Naive thymus-derived CD4-positive, alpha-beta T cell (primary cell): ENCODE measurements at places on chromosomes 6 and 20. TPM values are rescaled to one million over a fixed set of nuclear protein-coding genes. Genes with fewer than 3 reads are reported as not detected.

GRCh38 chr6:82080767-82081166 lies 166.8 kb downstream of the IBTK start:
- DNase-seq, result no peak

Gene PROKR2
- polyA plus RNA-seq, result not detected

Gene RSPH9
- polyA plus RNA-seq, result 1.1 TPM

DNA sequence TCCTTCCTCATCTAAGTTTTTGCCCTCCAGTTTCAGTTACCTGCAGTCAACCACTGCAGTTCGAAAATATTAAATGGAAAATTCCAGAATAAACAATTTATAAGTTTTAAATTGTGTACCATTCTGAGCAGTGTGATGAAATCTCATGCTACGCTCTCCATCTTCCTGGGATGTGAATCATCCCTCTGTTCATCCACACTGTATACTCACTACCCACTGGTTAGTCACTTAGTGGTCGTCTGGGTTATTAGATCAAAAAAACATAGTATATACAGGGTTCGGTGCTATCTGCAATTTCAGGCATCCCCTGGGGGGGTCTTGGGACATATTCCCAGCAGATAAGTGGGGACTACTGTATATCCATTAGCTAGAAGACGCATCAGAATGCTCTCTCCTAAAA lies 151.9 kb upstream of the SLC22A16 start:
- DNase-seq, result no peak

DNA sequence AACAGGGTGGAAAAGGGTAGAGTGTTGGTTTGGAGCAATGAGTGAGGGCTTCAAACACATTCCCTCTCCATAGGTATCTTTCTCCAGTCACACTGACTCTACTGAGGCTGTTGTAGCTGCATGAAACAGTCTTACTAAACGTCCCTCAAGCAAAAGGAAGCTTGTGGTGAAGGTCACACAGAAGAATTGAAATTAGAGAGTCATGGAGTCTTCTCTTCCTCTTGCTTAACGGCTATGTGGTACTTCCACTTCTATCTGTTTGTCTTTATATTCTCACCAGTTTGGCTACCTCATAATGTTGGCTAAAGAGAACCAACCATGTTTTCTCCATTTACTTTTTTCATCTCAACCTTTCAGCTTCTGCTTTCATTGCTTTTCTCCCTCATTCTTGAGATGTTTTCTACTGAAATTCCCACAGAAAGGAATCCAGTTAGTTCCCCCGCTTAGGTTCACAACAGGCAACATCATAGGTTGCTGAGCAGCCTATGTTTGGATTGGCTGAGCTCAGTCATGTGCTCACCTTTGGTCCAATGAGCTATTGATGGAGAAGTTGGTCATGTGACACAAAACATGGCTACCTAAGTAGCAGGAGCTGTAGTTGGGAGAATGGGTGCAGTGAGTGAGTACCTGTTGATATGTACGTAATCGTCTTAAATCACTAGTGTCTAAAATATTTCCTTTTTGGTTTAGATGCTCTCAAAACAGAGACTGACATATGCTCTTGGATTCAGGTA lies 99.8 kb downstream of the SNAP25 start:
- no peak for DNase-seq

GRCh38 chr6:26123675-26123946 lies 36.4 kb downstream of the HFE start:
- DNase-seq, result no peak

DNA sequence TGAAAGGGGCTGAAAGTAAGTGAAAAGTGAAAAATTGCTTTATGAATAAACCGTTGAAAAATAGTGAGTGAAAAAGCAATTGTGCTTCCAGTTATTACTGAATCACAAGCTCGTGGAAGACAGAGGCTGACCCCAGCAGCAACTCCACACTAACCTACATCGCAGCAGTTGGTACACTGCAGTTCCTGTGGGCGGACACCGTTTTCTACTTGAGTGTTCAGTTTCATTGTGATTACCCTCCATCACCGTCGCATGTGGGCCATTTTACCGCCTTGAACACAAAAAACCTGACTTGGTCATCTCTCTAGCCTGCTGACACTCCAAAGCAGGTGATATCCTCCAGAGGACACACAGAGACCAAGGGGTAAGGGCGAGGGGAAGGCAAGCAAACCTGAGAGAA lies 28.4 kb downstream of the PRDM1 start:
- no peak for DNase-seq

DNA sequence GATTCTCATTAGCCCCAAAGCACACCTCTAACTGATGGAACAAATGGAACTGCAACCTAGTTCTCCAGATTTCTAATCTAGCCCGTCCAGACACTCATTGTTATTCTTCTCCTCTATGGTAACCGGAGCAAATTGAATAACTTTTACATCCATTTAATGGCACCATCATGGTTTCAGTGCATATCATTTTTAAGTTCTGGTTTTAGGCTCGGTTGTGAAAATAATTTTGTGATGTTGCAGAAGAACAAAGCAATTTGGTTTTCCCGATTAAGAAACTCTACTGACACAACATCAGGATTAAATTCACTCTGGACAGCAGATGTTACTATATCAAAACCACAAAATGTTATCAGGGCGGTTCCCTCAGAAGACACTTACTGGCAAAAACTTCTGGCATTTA lies 42.5 kb upstream of the HBS1L start:
- DNase-seq, result no peak

GRCh38 chr6:36139991-36140710 lies 9.8 kb downstream of the MAPK13 start:
- DNase-seq, result no peak

Gene KIF13A
- polyA plus RNA-seq, result not detected

Gene PRDM13
- polyA plus RNA-seq, result not detected

Gene MANEA
- polyA plus RNA-seq, result 4.3 TPM

DNA sequence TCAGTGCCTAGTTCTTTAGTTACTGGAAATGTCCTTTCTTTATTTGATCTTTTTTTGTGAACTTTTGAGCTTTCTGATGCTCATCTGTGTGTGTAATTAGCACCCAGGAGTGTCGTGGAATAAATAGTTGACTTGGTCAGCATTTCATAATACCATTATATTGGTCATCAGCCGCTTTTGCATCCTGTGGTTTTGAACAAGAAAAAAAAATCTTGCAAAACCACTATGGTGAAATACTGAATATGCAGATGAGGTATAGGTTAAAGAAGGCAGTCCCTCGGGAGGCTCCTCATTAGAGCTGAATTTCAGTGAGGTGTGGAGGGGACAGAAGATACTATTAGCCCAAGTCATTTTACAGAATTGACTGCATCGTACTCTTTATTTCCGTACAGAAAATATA lies 90.1 kb downstream of the FOXO3 start:
- DNase-seq, result no peak

DNA sequence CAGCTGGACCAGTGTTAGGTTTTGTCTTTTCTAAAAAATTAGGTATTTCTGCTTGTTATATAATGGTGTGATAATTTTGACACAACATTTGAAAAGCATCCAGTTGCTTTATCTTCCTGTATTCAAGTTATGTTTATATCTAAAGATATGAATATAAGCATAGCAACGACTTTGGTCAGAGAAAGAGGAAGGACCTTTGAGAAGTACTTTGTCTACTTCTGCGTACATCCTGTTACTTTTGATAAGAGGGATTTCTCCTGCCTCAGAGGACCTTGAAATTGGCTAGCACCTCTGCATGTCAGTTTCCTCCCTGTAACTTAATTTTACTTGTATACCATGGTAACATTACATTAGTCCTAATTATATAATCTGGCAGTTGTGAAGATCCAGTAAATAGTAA lies 24.8 kb downstream of the PHF20 start:
- DNase-seq, result peak; percentile 69

Gene FILIP1
- 0.12 TPM for polyA plus RNA-seq

DNA sequence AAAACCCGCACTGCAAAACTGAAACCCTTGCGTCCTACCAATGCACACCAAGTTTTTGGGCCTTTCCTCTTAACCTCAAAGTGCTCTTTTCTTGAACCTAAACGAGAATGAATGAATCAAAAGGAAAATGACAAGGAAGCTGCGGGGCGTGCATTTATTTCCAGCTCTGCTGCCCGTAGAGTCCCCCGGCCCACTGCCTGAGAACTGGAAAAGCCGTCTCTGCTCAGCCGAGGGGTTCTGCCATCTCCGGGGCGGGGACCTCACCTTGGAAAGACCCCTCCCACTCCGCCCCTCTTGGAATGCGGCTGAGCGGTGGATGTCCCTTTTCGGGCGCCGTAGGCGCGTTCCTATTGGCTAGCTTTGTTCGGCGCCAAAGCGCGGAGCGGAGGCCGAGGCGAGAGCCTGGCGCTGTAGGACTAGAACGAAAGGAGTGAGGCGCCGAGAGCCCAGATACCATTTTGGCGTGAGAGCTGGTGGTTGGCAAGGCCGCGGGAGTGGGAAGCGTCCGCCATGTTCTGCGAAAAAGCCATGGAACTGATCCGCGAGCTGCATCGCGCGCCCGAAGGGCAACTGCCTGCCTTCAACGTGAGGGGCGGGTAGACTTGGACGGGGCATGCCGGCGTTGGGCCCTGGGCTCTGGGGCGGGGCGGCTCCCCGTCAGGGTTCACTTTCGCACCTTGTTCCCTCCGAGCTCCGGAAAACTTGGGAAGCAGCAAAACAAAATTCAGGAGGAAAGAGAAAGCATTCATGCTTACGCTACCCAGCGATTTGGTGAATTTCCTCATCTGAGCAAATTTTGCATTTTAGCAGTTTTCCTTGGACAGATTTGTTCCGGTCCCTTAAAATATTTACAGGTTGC lies at the start of gene GINS1:
Gene GINS1, plus strand, starts transcription at position 363 of the 859 bp plus-strand sequence. Its CDS starts 148 bp downstream, at position 511.
- peak; percentile 92 for DNase-seq
